ENCODE measurements at places on chromosomes 5 and 9.
A peak's percentile ranks its signal among the peaks of the same experiment; 100 is the strongest.

DNA sequence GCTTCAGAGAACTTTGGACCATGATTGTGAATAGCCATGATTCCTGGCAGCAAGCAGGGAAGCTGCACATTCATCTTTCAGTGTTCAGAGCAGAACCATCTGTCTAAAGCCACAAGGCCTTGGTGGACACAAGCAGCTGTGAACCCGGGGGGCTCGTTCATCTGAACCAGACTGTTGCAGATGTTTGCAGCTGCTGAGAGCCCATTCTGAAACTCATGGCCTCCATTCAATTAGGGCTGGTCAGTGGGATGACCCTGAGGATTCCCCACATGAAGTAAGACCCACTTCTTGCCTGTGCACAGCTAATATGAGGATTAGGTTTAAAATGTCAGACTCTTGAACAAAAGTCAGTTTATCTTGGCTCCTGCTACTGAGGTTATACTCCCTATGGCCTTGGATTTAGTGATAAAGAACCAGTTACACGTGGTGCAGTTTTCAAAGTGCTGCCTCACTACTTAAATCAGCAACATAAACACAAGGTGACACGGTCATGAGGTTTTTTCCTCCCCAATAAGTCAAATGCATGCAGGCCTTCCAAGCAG is 109.8 kb upstream of the IFNK start:
- no peak for DNase-seq

GRCh38 chr5:158814521-158814920 is 285.2 kb downstream of the EBF1 start:
- DNase-seq, result peak; percentile 2

- no peak for DNase-seq
These were observed at the start of gene FOXI1 for GRCh38 chr5:170105642-170106611. FOXI1 (plus strand) TSS chr5:170105897; CDS start chr5:170105958, 61 bp downstream.

DNA sequence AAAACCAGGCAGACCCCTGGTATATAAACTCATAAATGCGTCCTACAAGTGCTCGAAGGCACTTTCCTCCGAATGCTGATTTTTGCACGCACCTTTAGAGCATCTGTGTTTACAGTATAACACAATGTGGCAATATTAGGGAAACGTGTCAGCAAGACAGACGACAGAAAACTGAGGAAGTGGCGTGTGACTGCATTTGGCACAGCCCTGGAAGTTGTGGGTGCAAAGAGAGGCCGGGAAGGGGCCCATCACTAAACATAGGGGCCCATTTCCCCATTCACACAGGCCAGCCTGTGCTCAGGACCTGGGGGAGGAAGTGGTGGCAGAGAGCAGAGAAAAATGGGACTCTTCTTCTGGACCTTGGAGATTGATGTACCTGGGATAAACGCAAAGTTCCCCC is 48.2 kb downstream of the RASGEF1C start:
- no peak for DNase-seq
